Jurkat, Clone E6-1 (cell line): ENCODE measurements at places on chromosomes 12 and 14.
A peak's percentile ranks its signal among the peaks of the same experiment; 100 is the strongest.

DNA sequence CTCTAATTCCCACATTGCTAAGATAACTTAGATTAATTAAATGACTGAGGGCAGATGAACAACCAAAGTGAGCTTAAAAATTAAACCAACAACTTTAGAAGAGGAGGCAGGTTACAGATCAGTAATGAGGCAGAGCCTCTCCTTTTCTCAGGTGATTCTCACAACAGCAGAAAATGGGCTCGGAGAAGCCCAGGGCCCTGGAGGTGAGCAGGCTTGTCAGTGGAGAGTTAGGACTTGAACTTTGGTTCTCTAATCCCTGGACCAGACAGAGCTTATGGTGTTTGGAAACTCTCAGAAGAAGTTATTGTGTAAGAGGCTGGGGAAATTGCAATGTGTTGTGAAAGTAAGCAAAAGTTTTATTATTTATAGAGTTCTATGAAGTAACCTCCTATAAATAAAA lies 2.8 kb downstream of the TRHDE start:
- no peak for DNase-seq

- no peak for DNase-seq
Observed at GRCh38 chr14:53608369-53608768, 348.3 kb downstream of the BMP4 start.

GRCh38 chr12:61538951-61539350 lies 721.3 kb upstream of the USP15 start:
- peak; percentile 41 for DNase-seq

DNA sequence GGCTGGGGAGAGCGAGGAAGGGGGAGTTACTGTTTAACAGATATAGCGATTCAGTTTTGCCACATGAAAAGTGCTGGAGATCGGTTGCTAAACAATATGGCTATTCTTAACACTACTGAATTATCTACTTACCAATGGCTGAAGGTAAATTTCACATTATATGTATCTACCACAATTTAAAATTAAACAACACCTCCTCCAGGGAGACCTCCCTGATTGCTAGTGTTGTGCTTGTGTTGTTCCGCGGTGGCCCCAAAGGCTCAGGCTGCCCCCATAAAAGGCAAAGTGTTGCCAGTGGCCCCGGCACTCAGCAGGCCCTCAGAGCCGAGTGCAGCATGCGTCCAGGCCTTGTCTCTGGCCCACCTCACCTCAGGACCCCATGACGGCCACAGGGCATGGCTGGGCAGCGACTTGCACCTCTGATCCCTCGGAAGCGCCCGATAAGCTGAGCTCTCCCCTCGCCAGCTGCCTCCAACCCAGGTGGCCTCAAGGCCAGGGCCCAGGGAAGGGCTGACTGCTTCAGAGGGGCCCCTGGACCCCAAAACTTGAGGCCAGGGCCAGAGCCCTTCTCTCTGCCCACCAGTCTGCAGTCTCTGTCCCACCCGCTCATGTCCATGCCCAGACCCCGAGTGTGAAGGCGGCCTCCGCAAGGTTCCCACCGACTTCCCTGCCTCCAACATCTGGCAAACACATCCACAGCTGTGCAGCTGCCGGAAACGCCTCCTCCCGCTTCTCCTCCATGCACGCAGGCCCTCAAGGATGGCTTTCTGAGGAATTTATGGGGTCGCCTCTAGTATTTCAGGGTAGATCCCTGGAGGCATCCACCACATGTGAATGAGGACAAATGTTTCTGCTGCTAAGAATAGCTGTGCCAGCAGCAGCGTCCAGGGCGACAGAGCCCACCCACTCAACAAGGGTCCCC lies 60.0 kb downstream of the NCOR2 start:
- DNase-seq: no peak

DNA sequence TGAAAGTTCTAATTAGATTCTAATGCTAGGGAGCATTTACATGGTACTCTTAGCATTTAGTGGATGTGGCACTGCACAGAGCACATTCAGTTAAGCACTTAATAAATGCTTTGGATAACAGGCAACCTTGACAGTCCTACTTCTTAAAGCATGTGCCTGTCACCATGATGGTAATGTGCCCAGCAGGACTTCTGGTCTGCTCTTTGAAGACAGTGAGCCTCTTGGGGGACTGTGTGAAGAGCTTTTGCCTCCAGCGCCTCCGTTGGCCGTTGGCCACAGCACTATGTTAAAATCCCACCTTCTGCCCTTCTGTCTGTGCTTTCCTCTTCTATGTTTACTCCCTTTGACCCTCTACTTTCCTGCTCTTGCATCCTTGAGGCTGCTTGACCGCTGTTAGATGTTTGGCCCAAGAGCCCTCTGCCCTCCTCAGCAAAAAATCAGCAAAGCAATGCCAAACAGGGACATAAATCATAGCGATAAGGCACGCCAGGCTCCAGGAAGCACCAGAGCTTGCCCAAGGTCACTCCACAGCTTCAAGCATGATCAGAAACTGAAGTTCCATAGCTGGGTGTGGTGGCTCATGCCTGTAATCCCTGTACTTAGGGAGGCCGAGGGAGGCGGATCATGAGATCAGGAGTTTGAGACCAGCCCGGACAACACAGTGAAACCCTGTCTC lies 8.3 kb downstream of the CDKL1 start:
- no peak for DNase-seq

- no peak for DNase-seq
Observed at GRCh38 chr14:53744857-53745256, 211.8 kb downstream of the BMP4 start.
